Coronary artery (tissue), 2 donors: ENCODE measurements at places on chromosomes 7 and 10.

DNA sequence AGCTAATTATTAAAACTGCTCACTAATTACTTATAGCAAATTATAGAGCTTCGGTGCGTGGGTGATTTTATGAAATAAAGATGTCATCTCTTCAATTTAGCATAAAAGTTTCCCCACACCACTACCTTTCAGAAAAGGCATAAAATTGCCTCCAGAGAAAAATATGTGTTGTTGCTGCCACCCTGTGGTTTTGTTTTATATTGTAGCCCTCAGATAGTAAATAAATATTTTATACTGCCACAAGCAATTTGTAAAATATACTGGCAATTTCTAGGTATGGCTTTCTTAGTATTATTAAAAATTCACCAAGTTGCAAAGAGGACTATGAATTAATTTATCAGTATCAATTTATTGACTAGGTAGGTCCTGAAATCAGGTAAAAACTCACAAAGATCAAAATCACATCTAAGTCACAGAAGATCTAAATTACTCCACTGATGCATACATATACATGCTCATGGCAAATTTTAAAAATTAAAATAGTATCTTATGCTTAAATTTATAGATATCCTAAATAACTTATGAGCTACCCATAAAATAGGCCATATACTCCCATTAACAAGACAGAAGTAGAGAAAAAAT lies 26.5 kb downstream of the ASNS start:
- DNase-seq = no peak

- no peak for DNase-seq
Measured at GRCh38 chr7:52830801-52831200, 204.6 kb upstream of the POM121L12 start.

DNA sequence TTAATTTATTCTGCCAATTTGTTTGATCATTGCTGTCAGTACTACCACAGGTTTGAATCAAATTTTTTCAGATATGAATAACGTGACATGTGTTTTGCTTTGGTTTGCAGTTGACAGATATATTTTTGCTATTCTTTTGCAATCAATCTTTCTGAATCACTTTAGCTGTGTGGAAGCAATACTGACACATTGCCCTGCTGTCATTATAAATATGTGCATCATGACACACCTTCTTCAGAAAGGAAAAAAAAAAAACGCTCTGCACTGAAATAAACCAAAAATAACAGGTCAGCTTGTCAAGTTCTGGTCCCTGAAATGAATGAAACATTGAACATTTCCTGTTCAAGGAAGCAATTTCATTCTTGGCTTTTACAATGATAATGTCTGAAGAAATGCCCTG lies 93.8 kb upstream of the FAM13C start:
- no peak for DNase-seq

DNA sequence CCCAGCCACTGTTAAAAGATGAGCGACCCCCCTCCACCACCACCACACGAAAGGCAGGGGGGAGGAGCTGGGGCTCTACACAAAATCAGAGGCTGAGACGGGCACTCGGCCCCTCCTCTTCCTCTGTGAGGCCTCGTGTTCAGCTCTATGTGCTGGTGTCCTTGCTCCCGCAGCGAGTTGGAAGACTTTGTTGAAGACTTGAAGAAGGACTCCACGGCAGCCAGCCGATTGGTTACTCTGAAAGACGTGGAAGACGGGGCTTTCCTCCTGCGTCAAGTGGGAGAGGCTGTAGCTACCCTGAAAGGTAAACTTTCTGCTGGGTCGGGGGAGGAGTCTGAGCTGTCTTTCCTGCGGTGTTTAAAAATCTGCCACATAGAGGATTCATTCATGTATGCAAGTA lies 203.7 kb downstream of the ARHGAP21 start:
- DNase-seq = no peak

DNA sequence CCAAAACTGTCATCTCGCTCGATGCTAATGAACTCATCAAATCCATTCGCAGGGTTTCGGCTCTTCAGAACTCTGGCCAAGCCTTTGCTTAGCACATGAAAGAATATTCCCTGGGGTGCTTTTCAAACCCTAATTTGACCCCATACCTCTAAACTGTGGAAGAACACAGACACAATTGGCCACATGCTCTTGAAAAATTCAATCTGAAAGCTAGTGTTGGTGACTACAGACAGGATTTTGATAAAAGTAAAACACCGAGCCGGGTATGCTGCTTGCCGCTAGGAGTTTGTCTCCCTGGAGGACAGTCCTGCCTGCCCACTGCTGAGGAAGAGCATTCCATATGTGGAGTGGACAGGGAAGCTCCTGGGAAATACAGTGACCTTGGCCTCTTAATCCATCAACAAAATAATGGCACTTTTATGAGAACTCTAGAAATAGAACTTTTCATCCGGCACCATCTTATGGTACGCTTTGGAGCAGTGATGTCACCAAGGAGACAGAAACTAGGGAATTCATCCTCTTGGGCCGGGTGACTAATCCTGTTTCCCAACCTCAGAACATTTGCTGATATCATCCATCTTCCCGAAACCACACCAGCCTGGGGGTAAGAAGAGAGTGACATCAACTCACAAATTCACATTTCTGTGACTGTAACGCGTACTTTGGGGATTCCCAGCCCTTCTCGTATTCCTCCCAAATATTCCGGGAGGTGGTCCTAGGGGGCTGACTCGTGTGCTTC lies 34.2 kb downstream of the MTURN start:
- DNase-seq = no peak

DNA sequence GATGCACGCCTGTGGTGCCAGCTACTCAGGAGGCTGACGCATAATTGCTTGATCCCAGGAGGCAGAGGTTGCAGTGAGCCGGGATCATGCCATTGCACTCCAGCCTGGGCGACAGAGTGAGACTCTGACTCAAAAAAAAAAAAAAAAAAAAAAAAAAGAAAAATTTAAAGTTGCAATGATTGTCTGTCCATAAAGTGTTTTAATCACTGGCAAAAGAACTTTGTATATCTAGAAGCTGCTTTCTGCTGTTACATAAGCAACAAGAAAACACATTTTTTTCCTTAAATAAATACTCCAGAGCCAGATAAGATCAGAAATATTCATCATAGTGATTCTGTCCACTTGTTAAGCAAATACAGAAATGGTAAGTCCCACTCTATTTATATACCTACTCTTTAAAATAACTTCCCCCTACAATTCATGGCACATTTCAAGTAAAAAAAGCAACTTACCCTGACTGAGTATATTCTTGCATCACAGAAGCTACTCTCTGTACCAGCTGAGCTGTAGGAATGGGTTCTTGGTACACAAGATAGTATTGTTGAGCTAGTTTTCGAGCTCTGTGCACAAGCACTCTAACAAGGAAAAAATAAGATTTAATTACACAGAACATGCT lies 7.6 kb downstream of the PSMA2 start:
- DNase-seq = no peak

GRCh38 chr7:73431041-73431835 lies 2.3 kb upstream of the FZD9 start:
- no peak for DNase-seq

DNA sequence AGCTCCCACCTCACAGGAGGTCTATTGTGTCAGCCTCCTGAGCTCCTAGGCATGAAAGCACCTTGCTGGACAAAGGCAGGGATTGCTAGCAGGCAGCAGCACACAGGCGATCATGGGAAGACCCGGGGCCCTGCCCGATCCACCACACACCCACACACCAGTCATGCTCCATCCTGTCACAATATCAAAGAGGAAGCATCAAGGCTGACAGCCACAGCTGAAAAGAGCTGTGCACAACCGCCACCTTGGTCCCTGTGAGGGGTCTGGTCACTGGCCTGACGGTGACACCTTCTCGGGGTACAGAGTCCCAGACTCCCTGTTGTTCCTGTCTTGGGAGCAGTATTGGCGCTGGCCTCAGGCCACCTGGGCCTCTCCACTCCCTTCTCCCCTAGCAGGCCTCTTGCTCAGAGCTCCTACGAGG lies 89.7 kb upstream of the RET start:
- no peak for DNase-seq

DNA sequence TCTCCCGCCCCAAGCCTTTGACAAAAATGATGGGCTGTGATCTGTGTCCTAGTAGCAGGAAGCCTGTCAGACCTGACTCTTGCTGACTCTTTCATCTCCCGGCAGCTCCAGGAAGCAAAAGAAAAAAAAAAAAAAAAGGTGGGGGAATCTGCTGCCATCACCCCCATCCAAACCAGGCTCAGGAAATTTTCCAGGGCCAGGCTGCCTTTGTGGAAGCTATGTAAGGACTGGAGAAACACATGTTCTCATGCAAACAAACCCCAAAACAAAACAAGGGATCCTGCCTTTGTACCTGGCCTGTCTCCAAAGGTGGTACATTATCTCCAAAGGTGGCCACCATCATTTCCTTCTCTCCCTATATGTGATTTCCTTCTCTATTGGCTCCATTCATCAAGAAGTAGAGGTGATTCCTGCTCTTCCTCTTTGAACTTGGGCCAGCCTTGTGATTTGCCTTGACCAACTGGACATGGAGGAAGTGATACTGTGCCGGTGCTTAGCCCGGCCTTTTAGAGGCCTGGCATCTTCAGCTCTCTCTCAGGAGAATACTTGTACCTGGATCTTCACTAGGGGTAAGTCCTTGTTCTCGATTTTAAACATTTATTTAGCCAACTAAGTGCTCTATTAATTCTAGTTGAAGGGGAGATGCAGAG lies 192.2 kb upstream of the SVIL start:
- no peak for DNase-seq

DNA sequence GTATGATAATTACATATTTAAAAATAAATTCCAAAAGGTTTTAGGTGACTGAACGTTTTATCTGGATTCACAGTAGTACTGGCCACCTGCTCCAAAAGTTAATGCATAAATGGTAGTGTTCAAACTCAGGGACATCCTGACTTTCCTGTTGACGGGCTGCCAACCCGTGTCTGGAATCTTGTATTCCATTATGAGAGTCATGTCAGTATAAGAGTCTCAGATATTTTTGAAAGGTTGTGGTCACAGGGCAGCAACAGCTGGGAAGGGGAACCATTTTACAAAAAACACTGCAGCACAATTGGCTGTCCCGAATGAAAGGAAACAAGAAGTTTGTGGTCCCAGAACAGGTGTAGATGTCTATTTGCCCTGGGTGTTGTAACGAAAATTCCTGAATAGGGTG lies 2.8 kb downstream of the TDRD1 start:
- DNase-seq = no peak

GRCh38 chr10:9305018-9305655 lies 1250.6 kb downstream of the GATA3 start:
- DNase-seq = no peak

- DNase-seq = no peak
Measured at GRCh38 chr7:36967387-36967786, 243.1 kb upstream of the AOAH start.

DNA sequence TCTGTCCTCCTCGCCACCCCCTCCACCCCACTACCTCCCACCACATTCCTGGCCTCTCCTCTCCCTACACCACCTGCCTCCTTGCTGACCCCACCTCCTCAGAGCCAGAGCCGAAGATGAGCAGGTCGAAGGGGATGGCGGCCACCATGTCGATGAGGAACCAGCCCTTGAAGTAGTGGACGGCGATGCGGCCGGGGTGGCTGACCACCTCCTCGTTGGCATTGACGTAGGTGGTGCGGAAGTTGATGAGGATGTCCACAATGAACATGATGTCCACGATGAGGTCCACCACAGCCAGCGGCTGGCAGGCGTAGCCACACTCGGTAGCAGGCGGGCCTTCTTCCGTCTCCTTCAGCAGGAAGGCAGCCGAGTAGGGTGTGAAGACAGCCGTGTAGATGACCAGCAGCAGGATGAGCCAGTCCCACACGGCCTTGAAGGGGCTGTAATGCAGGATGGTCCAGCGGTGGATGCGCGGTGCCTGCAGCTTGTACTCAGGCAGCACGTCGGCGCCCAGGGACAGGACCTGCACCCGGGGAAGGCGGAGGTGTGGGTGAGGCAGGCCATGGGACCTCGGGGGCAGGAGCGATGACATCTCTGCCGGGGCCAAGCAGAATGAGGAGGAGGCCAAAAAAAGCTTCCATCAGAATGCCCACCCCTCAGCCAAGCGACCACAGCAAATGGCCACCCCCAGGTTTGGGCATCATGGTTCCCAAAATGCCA lies 25.6 kb downstream of the KCNH2 start:
- no peak for DNase-seq

DNA sequence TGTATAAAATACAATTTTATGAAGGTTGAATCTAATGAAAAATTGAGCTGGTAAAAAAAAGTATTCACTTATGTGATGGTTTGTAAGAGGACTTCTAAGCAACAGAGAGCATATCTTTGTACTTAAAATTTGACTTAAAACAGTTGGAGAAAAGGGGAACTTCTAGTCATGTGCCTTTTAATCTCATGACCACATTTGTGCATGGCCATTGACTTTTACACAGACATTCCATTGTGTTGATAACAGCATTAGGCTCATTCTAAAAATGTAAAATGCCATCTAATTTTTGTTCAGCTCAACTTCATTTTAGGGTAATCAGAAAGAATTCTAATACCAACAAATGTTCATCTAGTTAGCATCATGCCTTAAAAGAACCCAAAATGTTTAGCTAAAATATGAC lies 119.9 kb downstream of the HPSE2 start:
- no peak for DNase-seq

GRCh38 chr10:129971381-129972144 lies 7.5 kb upstream of the EBF3 start:
- DNase-seq = no peak

- DNase-seq = no peak
Measured at GRCh38 chr7:4745265-4745919, 30.0 kb upstream of the AP5Z1 start.

- no peak for DNase-seq
Measured at GRCh38 chr10:3805791-3806461, 20.9 kb upstream of the KLF6 start.

DNA sequence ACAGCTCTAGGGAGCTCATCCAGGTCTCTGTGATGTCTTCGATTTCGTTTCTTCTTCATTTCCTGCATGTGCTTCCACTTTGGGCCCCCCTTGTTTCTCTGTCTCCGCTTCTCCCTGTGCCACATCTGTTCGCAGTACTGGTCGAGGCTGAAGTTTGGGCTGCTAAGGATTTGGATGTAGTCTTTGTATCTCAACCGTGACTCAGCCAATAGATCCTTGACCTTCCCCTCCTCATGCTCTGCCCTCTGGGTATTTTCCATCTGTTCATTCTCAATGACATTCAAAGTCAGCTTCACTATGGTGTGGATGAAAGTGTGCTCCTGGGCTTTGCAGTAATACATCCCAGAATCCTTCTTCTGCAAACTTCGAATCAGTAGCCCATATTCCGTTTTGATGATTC lies 187.4 kb downstream of the SEMA3D start:
- no peak for DNase-seq

DNA sequence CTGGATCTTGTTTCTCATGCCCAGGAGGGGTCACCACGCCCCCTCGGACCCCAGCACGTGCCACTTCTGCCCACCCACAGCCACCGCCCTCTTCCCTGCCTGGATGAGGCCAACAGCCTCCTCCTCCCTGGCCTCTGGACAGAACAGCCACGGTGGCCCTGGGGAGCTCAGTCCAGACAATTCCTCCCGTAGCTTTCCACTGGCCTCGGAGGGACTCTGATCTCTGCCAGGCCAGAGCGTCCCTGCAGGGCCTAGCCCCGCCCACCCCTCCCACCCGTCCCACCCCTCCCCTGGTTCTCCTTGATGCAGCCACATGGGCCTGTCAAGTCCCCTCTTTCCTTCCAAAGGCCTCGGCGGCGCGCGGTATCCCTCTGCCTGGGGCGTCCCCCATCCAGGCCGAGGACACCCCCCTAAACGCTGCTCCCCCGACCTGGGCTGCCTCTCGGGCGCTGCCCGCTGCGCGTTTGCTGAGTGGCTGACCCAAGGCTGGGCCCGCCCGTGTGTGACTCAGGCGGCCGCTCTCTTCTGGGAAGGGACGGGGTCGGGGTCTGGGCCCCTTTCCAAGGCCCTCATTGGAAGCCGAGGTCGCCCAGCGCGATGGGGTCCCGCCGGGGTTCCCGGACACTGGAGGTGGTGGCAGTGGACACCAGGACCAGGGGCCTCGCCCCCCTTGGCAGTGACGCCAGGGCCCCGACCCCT lies 557 bp downstream of the TMEM120A start:
- peak; percentile 96 for DNase-seq
